ENCODE measurements at places on chromosomes 5 and 9.
A peak's percentile ranks its signal among the peaks of the same experiment; 100 is the strongest.

- no peak for DNase-seq
Observed at GRCh38 chr5:3011764-3012017, 260.2 kb upstream of the IRX2 start.

DNA sequence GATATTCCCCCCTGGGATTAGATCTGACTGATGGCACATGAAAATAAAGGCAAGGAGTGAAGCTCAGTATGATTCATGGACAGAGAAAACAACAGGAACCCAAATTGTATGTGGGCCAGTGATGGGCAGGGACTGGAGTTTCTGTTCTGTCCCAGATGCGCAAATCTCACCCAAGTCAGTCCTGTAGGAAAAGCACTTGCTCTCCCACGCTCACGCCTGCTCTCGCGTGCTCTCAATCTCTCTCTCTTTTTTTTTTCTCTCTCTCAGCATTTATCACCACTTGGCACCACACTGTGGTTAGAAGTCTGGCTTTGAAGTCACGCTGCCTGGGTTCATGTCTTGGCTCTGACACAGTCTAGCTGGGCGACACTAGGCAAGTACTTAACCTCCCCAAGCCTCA lies 106.5 kb upstream of the LRRTM2 start:
- DNase-seq: no peak

- peak; percentile 58 for DNase-seq
Observed at GRCh38 chr5:143083006-143083405, 312.8 kb downstream of the ARHGAP26 start.

DNA sequence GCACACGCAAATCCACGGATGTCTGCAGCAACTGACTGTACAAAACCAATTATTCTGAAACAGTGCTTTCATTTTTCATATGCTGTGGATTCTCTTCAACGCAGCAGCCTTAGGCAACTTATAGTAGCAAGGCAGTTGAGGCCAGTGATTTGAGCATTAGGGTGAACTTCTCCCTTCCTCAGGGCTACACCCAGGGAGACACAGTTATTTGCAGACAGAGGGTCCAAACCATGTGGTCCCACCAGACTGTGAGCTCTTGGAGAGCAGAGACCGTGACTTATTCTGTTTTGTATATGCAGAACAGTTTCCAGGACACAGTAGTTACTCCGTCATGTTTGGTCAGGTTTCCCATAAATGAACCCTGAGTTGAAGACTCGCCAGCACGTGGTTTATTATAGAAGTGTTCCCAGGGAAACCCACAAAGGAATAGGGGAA lies 19.0 kb upstream of the WHRN start:
- no peak for DNase-seq

DNA sequence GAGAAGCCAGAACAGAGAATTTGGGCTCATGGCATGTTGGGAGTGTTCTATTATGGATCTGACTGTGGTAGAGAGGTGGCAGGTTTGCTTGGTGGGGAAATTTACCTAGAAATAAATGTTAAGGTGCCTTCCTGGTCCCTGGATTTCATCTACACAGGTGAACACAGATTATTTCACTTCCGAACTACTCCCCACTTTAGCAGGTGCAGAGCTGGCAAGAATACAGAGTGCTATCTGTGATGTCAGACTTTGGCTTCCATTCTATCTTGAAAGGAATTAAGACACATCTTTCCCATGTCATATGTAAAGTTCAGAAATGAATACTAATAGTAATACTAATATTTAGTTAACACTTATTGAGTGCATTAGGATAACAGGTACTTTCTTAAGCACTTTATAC lies 234.0 kb downstream of the KCTD16 start:
- no peak for DNase-seq

DNA sequence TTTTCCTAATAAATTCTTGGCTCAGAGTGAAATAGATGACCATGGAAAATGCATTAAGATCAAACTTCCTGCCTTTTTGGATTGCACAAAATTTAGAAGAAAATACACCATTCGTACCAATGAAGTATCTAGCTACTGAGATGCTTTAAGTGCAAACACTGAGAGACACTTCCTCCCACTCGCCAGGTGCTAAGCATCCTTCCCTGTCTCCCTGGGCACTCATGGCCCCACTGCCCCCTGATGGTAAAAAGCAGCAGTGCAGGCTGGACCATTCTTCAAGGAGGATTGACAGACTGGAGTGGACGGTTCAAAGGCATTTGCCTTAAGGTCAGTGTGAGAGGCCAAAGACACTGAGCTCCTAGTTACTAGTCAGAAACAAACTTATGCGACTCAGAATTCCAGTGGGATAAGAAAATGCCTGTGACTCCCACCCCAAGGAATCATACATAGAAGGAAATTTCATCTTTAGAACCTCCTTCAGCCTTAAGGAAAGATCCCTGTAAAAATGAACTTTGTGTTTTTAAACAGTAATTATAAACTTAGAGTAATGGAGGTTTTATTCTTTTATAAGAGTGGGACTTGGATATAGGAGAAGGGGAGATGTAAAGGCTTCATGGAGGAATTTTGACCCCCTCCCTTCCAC lies 86.0 kb upstream of the SLC30A5 start:
- peak; percentile 33 for DNase-seq

GRCh38 chr5:76579166-76579937 lies 43.9 kb downstream of the F2RL2 start:
- DNase-seq: no peak

- no peak for DNase-seq
Observed at GRCh38 chr9:31839273-31839672, 545.2 kb upstream of the ACO1 start.

DNA sequence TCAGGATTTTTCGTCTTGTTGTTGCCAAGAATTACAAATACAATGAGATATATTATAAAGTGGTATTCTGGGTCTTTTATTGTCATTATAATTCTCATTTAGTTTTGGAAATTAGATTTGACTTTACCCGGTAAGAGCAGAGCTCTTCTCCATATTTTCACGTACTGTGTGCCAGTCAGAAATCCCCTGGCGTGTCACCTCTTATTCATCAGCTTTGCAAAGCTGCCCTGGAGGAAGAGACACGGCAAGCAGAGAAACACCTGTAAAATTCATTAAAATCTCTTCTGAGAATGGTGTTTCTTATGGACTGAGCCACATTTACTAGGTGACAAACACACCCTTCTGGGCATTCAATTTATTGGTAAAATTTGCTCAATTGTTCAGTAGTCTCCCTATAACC lies 440.4 kb downstream of the HINT1 start:
- no peak for DNase-seq

DNA sequence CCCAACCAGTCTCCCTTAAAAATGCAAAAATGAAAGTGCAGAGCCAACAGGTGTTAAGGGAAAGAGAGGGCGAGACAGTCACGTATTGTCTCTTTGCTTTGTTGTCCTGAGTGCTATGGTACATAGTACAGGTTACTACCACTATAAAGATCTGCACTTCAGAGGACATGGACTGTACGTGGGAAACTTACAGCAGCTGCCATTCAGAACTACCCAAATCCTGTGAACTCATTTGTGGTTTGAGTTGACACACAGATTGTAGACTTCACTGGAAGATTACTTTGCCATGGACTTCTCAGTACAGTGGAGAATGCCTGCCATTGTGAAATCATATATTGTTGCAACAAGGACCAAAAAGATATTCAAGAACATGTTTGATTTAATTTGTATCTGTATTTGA lies 34.8 kb downstream of the FBXO38 start:
- no peak for DNase-seq

DNA sequence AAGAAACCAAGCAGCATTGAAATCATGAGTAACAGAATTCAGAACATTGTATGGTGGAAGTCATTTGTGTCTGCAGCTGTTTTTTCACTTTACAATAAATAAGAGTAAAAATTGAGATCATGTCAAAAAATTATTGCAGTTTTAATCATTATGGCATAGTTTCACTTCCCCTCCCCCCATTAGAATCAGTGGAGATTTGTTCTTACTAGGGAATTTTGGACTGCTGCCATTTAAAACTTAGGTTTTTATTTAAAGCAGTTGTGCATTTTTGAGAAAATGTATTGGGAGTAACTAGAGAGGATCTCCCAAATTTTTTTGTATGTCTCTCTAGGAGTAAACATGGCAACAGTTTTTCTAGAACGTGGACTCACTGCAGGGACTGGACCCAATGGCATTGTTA lies 20.4 kb downstream of the GTF3C4 start:
- DNase-seq: no peak

GRCh38 chr5:52725808-52726207 lies 61.9 kb upstream of the ITGA1 start:
- DNase-seq: no peak

- no peak for DNase-seq
Observed at GRCh38 chr5:175706499-175706898, 48.6 kb downstream of the HRH2 start.
